Activated CD4-positive, alpha-beta T cell treated with anti-CD3 and anti-CD28 coated beads, Interleukin-2, amount 50 U/mL, for 24 hours (primary cell): ENCODE measurements at places on chromosomes 12 and 14.

- DNase-seq: no peak
These were observed 52.8 kb upstream of the SLC2A13 start for GRCh38 chr12:40158592-40159111.

DNA sequence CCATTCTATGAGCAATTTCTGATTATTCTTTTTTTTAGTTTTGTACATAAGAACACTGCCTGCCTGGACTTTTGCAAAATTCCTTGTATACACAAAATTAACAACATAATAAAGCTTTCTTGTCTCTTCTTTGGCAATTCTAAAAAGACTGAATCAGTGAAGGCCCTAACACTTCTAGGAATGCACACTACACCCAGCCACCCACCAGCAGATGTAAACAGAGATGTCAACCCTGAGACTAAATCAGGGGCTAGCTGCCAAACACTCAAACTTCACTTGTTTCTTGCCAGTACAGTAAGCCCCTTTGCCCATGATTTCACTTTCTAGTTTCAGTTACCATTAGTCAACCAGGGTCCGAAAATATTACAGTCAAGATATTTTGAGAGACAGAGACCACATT is 15.5 kb downstream of the DCAF5 start:
- DNase-seq: no peak

- DNase-seq: no peak
These were observed 696.0 kb downstream of the C12orf50 start for GRCh38 chr12:87332987-87333726.

DNA sequence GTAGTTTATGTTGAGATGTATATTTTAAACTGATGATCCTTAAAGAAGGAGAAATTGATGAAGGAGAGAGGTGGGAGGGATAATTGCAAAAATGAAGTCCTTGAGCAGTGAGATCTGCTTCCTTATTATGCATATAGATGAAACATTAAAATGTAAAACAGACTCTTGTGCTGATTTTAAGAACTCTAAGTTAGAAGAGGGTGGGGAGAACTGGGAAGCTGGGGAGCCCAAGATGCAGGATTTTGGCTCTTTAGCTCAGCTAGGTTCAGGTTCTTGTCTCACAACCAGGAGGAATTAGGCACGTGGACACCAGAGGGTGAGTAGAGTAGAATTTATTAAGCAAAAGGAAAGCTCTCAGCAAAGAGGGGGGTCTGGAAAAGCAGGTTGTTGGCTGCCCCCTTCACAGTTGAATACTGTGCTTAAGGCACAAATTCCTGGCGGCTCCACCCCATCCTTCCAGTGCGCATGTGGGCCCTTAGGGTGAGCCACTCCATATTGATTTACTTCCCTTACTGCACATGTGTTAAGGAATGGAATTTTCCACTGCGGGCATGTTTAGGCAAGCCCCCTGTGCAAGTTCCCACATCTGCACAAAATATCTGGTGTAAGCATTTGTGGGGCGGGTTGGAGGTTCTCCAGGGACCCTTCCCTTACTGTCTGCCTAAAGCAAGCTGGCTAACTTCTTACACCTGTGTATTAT is 141.9 kb downstream of the BICD1 start:
- no peak for DNase-seq

DNA sequence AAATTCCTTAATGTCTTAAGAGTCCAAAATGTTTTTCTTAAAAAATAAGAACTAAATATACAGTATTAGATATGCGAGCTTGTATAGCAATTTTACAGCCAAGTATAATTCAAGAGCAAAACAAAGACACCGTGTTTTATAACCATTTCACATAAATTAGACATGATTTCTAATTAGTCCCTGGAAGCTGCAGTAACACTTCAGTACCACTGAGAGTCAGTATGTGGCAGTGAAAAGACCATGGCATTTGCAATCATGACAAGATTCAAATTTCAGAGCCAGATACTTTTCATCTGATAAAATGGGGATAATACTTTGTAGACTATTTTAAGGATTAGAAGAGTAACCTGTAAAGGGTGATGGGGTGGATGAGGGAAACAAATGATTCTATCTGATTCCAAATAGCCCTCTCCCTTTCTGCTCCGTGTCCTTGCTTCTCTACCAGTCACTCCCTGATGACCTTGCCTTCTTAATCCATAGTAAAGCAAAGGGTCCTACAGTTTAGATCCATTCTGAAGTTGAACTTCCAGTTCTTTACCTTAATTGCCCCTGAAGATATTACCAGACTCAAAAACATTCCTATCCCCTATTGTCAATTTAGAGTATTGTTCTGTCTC is 145.4 kb upstream of the ABCD2 start:
- no peak for DNase-seq

DNA sequence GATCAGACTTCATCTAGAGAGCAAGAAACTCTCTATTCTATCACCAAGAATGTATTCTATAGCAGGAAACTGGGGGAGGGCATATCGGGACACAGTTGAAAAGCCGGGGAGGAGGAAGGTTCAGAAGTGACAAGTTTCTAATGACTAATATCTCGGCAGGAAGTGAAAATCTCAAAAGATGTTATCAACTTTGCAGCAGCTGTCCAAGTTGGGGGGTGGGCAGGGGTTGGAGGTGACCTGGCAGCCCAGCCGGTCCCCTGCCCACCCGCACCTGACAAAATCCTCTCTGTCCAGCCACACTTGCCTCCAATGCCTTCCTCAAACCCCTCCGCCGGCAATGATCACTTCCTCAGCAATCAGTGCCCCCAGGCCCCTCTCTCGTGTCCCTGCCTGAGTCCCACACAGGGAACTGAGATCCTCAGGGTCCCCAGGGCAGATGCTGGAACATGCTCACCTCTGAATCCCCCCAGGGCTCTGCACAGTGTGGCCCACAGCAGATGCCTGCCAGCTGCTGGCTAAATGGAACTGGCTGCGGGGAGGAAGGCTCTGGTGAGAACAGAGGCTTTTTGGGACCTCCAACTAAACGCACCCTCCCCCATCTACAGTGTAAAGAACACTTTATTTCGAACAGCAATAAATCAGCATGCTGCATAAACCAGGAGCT is 43.9 kb downstream of the CCDC88C start:
- DNase-seq: peak; percentile 73

- no peak for DNase-seq
These were observed 67.0 kb downstream of the FBXW8 start for GRCh38 chr12:116977465-116978380.

GRCh38 chr12:16392846-16393535 is 45.5 kb downstream of the MGST1 start:
- no peak for DNase-seq

DNA sequence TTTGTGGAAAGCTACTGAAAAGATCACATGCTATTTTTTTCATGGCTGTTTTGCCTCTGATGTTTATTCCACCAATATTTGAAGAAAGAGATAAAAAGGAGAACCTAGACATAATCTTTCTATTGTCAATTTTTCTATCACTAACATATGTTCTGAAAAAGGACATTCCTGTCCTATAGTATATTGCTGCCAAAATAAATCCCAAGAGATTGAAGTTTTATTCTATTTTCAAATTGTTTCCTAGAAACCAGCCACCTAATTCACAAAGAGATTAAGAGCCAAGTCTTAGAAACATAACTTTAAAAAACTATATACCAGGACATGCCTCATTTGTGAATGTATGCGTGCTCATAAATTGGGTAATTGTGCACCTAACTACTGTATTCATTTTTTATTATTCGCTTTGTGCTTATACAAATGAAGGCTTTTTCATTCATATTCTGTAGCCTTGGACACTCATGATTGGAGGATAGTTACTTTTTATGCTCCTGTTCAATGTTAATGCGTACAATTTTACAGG is 200.7 kb downstream of the FUT8 start:
- DNase-seq: no peak

GRCh38 chr12:22656831-22657230 is 31.9 kb downstream of the ETNK1 start:
- DNase-seq: no peak

DNA sequence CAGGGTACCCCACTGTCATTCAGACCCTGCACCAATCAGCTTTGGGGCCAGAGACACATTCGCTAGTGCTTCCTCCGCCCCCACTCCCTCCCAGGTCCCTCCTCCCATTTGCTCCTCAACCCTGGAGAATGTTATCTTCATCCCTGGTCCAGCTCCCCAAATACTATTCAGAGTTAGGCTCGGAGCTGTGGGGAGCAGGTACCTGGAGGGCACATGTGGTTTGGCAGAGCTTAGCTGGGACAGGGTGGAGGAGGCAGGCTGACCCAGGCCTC is 19.5 kb downstream of the VSX2 start:
- DNase-seq: no peak

GRCh38 chr12:76176940-76177339 is 92.5 kb upstream of the NAP1L1 start:
- DNase-seq: no peak

- no peak for DNase-seq
These were observed 188.2 kb upstream of the DIO3 start for GRCh38 chr14:101372894-101373620.

GRCh38 chr14:49897965-49898364 is 5.1 kb downstream of the ARF6 start:
- no peak for DNase-seq

DNA sequence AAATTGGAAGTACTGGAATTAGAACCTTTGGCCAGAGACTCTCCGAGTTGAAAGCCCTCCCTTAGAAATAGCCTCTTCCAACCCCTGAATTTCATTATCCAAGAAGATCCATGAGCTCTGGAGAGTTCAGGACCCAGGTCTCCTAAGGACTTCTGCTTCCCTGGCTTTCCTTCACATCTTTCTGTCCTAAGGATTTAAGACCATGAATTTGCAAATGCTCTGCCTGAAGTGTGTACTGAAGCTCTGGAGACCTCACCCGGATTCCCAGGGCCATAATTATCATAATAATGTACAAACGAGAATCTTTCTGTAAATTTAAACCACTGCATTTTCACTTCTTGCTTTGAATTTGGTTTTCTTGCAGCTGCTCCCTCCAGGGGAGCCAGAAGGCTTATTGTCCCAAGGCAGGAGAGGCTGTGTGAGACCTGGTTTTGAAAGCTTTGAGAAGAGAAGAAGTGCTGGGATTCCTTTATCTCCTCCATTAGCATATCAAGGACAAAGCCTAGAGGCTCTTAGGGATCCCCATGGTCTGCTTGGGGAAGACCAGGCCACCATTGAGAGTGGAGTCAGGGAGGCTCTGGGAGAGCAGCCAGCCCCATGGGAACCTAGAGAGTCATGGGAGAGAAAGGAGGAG is 41.1 kb downstream of the GLRX5 start:
- DNase-seq: no peak

- DNase-seq: no peak
These were observed 12.6 kb upstream of the OR10P1 start for GRCh38 chr12:55624056-55624455.

DNA sequence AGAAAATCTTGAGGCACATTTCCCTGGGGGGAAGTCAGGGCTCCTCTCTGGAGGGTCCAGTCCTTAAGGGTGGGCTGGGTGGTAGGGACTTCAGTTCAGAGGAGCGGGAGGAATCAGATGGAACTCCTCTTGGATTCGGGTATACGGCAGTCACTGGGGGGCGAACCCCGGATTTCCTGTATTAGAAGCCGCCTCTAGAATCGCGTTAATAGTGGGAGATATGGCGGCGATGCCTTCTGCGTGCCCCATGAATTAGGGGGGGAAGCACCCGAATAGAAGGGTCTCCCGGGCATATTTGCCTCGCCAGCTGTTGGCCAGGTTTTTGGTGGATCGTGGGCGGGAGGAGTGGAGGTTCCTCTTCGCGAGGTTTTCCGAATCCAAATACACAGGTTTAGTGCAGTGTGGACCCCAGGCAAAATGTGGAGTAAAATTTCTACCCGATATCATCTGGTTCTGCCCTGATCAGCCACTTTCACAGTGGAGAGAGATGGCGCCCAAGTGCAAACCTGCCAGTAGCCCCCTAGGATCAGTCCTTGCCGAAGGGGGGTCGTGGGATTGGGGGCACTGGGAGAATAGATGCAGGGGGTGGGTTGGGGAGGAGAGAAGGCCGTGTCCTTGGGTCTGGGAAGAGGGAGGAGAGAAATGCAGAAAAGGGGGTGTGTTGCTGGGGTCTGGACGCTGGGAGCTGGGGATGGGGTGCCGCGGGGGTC is 628 bp downstream of the MEG3 start:
- no peak for DNase-seq

- no peak for DNase-seq
These were observed 19.7 kb upstream of the BEGAIN start for GRCh38 chr14:100606687-100607610.

DNA sequence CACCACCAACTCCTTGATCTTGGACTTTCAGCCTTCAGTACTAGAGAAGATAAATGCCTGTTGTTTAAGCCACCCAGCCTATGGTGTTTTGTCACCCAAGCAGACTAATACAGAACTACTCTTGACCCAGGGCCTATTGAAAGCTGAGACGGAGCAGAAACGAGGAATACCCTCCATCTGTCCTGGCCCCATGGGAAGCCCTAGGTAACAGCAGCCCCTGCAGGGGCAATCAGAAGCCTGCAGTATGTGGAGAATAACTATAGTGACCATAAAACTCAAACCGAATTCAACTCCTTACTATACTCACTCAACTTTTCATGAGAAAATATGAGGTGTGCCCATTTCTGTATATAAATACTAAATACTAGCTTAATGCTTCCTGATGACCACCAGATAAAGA is 307.4 kb downstream of the NUAK1 start:
- DNase-seq: no peak

DNA sequence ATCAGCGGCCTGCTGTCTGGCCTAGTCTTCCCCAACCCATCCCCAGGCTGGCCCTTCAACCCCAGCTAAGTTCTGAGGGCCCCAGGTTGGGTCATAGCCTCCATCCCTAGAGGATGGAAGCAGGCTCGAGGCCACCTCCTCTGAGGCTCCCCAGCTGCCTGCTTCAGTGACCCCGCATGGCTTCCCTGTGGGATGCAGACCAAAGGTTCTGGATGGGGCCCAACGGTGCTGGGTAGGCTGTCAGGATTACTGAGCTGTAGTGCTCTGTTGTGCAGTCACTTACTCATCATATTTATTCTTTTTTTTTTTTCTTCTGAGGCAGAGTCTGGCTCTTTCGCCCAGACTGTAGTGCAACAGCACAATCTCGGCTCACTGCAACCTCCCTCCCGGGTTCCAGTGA is 92.0 kb downstream of the IRF2BPL start:
- no peak for DNase-seq

DNA sequence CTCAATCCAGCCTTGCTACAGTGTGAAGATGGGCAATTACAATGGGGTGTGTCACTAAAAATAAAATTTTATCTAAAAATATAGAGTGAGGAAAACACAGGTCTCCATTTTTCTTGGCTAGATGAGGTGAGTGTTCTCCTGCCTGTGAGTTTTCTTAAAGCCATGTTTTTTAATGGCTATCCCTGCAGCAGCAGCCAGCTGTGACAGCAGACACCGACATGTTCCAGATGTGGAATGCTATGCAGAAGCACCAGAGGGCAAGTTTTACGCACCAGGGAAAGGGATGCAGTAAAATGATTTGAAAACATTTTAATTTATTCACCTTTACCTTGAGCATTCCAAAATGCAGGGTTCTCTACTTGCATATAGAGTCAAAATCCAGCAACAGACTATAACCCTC is 577.0 kb upstream of the STXBP6 start:
- no peak for DNase-seq

GRCh38 chr12:47822863-47823262 is 3.2 kb upstream of the HDAC7 start:
- DNase-seq: no peak

GRCh38 chr14:24392325-24393091 is 6.3 kb upstream of the NYNRIN start:
- no peak for DNase-seq
